ENCODE measurements at places on chromosomes 3 and 15.

- DNase-seq = no peak
Observed at GRCh38 chr15:41950127-41950483, 22.3 kb downstream of the EHD4 start.

DNA sequence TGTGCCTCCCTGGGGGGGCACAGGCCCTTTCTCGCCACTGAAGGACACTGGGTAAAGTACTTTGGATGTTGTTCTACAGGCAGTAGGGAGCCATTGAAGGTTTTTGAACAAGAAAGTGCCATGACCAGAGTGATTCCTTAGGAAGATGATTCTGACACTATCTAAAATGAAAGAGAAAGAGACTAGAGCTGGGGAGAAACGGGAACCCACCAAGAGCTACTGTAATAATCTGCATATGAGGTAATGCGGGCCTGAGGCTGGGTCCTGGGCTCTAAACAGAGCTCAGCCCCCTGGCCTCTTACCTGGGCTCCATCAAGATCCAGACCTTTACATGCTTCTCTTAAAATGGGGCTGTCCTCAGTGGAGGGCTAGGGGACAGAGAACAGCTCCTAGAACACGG is 24.9 kb downstream of the GRK7 start:
- DNase-seq = no peak

- DNase-seq = no peak
Observed at GRCh38 chr3:71513081-71513480, 70.4 kb downstream of the FOXP1 start.

GRCh38 chr15:98772895-98773294 is 124.6 kb downstream of the IGF1R start:
- DNase-seq = no peak

- DNase-seq = no peak
Observed at GRCh38 chr3:194009019-194009418, 126.9 kb upstream of the HES1 start.

- no peak for DNase-seq
Observed at GRCh38 chr3:42081838-42082473, 9.2 kb upstream of the TRAK1 start.

DNA sequence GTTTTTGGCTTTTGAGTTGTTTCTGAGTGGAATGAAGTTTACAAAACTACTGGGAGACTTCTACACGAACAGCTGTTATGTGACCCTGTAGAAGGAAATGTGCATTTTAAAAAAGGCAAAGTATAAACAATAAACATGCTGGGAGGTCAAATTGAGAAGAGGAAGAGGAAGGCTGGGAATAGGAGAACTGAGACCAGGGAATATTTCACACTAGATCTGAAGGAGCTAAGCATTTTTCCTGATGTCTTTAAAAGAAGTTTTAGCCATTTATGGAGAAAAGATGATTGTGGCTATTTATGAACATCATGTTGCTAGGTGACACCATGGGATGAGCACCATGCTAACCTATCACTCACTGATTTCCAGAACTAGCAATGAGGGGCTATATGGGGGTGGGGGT is 76.3 kb upstream of the FAM98B start:
- no peak for DNase-seq

GRCh38 chr15:55703873-55704301 is 39.1 kb downstream of the PRTG start:
- no peak for DNase-seq

GRCh38 chr3:159250961-159251360 is 449.1 kb downstream of the MFSD1 start:
- no peak for DNase-seq

GRCh38 chr3:62122819-62123218 is 250.5 kb downstream of the FEZF2 start:
- no peak for DNase-seq

GRCh38 chr15:95162069-95162468 is 930.7 kb downstream of the MCTP2 start:
- no peak for DNase-seq

GRCh38 chr15:97947465-97948260 is 12.8 kb upstream of the ARRDC4 start:
- DNase-seq = no peak

- no peak for DNase-seq
Observed at GRCh38 chr3:60086811-60087210, 1037.0 kb upstream of the CFAP20DC start.

- no peak for DNase-seq
Observed at GRCh38 chr3:67176396-67176795, 178.3 kb downstream of the KBTBD8 start.

DNA sequence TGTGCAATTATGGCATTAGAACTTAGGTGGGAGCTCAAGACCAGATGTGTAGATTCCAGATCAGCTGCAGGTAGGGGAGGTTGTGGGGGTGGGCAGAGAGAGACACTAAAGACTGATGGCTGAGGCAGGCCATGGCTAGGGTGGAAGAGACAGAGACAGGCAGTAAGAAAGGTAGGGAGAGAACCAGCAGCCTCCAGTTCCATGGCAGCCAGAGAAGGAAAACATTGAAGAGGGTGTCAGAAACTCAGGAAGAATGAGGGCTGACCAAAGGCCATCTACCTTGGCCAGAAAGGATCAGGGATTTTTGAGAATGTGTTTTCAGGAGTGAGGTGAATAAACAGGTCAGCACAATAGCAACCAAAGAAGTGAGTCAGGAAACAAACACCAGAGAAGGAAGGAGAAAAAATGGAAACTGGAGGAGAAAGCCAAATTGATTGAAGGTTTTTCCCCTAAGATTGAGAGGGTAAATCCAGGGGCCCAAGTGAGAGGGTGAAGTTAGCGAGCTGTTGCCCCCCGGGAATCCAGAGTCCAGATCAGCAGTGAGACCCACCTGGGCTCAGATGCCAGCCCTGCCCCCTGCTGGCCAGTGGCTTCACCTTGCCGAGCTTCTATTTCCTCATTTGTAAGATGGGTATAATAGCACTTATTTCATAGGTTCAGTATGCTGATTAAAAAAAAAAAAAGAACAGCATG is 41.0 kb downstream of the ABHD2 start:
- DNase-seq = peak; percentile 85

DNA sequence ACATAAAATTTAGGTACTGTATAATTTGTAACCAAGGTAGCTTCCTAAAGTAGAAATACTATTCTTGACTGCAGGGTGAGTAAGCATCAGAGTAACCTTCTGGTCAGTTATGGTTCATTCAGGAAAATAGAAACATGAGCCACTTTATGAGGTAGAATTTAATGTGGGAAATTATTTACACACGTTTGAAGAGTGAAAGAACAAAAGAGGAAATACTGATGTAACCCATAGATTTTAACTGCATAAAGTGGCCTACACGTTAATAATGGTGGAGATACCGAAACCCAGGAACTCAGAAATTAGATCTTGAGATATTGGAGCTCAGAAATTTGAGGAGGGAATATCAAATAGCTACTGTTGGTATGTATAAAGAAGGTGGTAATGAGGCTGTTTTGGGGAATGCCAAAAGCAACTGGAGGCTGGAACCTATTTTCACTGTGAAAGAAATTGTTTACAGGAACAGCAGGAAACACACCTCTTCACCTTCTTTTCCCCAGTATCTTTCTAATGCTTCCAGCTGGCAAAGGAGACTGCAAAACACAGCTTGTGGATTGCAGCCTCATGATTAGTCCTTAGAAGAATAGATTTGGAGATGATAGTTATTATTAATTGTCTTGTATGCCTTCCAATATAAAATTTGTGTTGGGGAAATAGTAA is 216.1 kb downstream of the DOCK3 start:
- DNase-seq = no peak

DNA sequence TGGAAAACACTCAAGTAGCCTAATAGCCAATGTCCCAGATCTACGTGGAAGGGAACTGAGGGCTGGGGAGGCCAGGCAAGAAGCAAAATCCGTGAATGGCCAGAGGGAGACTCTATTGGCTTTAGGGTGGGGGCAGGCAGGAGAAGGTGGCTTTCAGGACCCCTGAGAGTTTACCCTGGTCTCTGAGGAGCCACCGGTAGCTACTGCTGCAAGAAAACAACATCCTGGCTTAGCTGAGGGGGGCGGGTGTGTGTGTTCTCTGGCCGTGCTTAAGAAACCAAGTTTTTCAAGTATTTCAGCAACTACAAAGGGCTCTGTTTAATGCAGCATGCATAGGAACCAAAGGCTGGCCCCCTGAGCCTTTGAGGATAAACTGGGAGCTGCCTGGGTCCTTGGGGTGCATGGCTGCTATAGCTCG is 47.6 kb upstream of the TRPM1 start:
- no peak for DNase-seq

- no peak for DNase-seq
Observed at GRCh38 chr3:8186213-8186612, 315.4 kb upstream of the LMCD1 start.

- DNase-seq = no peak
Observed at GRCh38 chr15:67761343-67761742, 64.0 kb upstream of the SKOR1 start.

- DNase-seq = no peak
Observed at GRCh38 chr3:170907637-170908234, 701 bp downstream of the EIF5A2 start.

- DNase-seq = no peak
Observed at GRCh38 chr15:92733934-92734521, 78.5 kb upstream of the FAM174B start.

GRCh38 chr3:46812237-46812791 is 50.9 kb downstream of the MYL3 start:
- peak; percentile 82 for DNase-seq

DNA sequence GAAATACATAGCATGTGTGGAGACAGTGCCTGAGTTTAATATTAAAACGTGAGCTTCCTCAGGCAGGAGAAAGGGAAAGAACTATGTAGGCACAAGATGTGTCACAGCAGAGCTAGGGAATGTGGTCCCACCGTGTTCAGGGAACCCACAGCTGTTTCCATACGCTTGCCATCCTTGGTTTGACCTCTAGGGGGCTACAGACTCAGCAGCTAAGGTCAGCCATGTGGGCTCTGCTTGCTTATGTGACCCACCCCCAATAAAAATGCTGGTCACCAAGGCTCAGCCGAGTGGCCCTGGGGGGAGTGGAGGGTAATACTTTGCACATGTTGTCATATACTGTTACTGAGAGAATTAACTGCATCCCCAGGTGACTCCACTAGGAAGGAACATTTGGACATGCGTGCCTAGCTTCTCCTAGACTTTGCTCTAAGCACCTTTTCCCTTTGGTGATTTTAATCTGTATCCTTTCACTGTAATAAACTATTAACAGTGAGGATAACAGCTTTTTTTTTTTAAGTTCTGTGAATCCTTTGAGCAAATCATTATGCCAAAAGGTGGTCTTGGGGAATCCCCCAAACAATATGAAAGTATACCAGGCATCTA is 3.3 kb downstream of the TUBGCP5 start:
- DNase-seq = no peak
